ENCODE measurements at places on chromosomes 3 and 15. TPM values are rescaled to one million over a fixed set of nuclear protein-coding genes. Genes with fewer than 3 reads are reported as not detected.

PRR20G gene
- total RNA-seq = not detected

APOD gene
- 0.59 TPM for total RNA-seq

GRK7 gene
- total RNA-seq = not detected

THRB gene
- not detected for total RNA-seq

GOLGA8R gene
- total RNA-seq = 0.56 TPM

DNA sequence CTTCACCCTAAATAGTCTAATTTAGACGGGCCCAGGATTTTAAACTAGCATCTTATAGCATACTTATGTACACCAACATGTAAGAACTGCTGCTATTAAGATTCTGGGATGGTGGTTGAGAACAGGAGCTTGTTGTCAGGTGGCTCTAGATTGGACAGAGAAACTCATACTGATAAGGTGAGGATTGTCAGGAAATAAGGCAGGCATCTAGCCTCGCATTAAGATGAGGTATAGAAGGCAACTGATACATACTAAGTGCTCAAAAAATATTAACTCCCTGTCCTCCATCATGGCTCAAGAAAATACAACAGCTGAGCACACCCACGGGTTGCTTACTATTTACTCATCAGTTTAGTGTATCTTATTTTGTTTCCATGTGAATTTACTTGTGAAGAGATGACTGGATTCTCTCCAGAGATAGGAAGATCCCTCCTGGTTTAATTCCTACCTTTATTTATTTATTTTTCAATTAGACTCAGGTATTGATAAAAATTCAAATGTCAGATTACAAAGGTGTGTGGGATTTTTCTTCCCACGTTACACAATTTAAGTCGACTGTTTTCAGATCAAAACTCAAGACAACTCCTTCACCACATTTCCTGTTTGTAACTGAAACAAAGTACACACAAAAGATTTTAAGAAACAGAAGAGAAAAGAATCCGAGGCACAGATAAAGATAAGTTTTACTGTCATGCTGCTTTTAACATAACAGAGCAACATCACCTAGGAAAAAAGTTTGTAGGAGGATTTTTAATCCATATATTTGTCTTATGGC, at the start of gene TRAT1:
Gene TRAT1, plus strand, starts transcription at position 664 of the 775 bp plus-strand sequence. CDS start 142 bp downstream, outside the sequence.
- H3K4me1 ChIP-seq = peaks cover 34% of the 10 kb centered on the region
- peak within 1 kb of the TSS; percentile 97 for H3K27ac ChIP-seq
- H3K4me3 ChIP-seq = peak within 1 kb of the TSS; percentile 84
- DNase-seq = no peak
- H3K27me3 ChIP-seq = no peaks in the 10 kb centered on the region

GRCh38 chr3:128491941-128492670, 895 bp downstream of the GATA2 start:
- H3K27me3 ChIP-seq = peaks cover 62% of the 10 kb centered on the region
- peaks cover 29% of the 10 kb centered on the region for H3K4me1 ChIP-seq

DNA sequence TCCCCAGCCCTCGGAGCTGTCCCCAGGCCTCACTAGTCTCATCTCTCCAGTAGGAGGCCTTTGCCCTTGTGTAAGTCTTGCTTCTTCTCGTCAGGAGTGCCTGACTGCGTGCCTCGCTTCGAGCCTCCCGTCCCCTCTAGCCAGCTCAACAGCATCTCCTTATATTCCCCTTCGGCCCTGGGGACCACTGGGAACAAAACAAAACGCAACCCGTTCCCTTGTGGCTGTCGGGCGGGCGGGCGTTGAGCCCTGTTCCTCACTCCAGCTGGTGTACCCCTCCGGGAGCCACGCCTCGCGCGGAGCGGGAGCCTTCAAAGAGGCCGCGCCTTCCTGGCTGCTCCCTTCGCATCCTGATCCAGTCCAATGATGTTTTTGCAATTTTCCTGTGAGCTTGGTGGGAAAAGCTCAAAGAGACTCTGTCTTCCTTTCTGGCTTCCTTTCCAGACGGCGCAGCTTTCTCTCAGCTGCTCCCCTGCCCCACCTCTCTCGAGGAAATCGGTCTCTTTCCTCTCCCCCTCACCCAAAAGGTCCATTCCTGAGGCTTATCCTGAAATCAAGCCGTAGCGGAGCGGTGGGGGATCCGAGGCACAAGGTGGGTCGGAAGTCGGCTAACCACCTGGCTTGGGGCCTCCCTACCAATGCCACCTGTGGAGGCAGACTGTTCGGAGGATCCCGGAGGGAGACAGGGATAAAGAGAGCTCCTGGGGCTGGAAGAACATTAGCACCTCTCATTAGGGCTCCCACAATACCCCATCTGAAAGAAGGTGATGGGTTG, 33.4 kb upstream of the SRP14 start:
- H3K27ac ChIP-seq = no peak overlapping the region
- peaks cover 10% of the 10 kb centered on the region for H3K27me3 ChIP-seq
- H3K36me3 ChIP-seq = no peaks in the 10 kb centered on the region
- peaks cover 9% of the 10 kb centered on the region for H3K4me1 ChIP-seq

DNA sequence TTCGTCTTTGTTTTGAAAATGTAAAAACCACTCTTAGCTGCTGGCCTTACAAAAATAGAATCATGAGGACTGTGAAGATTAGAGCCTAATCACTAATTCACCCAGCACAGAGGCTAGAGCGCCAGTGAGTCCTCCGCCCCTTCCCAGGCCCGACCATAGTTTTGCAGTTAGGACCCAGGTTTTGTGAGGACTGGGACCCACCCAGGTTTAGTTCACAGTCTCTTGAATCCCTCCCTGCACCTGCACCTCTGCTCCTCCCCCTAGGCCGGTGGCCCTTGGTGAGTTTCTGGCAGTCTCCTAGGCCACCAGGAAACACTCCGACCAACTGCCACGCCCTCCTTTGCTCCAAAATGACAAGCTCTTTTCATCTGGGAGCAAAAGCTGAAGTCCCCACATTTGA, 136.0 kb upstream of the CCDC54 start:
- DNase-seq = peak; percentile 16
- peaks cover 9% of the 10 kb centered on the region for H3K4me1 ChIP-seq
- peak overlapping the region; percentile 86 for H3K4me3 ChIP-seq
- no peaks in the 10 kb centered on the region for H3K36me3 ChIP-seq
